Muscle of leg (tissue), 16 donors: ENCODE measurements at places on chromosomes 2 and 18.

DNA sequence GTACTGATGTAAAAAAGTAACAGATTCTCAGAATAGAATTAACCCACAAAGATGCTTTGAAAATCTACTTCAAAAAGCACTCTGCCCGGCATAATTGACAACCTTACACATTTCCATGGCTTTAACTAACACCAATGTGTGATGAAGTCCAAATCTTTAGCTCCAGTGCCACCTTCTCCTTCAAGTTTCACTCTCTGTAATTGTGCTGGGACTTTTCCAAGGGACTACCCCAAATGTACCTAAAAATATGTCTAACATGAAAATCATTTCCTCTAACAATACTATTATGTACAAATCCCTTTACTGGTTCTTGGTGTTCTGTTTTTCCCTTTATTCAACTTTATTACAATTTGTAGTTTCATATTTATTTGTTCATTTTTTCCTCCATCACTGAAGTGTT lies 20.6 kb upstream of the UBE2E3 start:
- H3K4me1 ChIP-seq: no peaks in the 10 kb centered on the region
- H3K4me3 ChIP-seq: no peak overlapping the region
- no peaks in the 10 kb centered on the region for H3K36me3 ChIP-seq
- no peak overlapping the region for H3K27ac ChIP-seq

DNA sequence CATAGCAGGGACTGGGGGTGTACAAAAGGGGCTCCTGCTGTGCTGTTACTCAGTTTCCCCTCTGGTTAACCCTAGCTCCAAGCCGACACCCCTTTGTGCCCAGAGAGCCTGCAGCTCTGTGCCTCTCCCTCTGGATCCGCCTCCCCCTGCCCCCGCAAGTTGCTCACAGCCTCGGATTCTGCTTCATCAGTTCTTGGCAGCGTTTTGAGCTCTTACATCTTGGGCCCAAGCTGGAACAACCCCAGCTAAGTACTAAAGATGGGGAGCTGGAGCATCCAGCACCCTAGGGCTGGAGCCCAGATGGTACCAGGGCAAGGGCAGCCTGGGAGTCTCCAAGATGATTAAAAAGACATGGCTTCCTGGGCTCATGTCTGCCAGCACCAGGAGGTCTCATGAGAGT lies 40.7 kb downstream of the POMC start:
- no peaks in the 10 kb centered on the region for H3K36me3 ChIP-seq
- DNase-seq: peak; percentile 32
- H3K4me3 ChIP-seq: no peak overlapping the region
- peaks cover 12% of the 10 kb centered on the region for H3K27me3 ChIP-seq
- peaks cover 9% of the 10 kb centered on the region for H3K4me1 ChIP-seq
- H3K27ac ChIP-seq: no peak overlapping the region

- H3K36me3 ChIP-seq: no peaks in the 10 kb centered on the region
- H3K4me3 ChIP-seq: no peak overlapping the region
- H3K27me3 ChIP-seq: no peaks in the 10 kb centered on the region
- H3K27ac ChIP-seq: no peak overlapping the region
Observed at GRCh38 chr2:172380436-172381274, 46.7 kb upstream of the ITGA6 start.

DNA sequence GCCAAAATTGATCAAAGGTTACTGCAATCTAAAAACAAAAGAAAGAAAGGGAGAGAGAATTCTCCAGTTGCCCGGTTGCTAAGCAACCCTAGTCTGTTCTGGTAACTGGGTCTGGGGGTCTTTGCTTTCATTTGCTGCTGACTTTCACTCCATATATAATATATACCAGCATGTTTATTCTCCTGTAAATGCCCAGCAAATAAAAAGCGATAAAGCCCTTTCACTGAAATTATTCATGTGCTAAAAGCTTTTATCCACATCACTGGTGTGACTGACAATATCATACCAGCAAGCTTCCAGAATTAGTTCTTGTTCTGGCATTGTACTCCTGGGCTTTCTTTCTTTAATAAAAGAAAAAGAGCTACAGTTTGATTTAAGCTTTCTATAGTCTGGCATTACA lies 75.5 kb upstream of the ST8SIA3 start:
- no peak overlapping the region for H3K27ac ChIP-seq
- no peak overlapping the region for H3K4me3 ChIP-seq

GRCh38 chr2:238456449-238456848 lies 29.7 kb downstream of the ASB1 start:
- no peak for DNase-seq
- H3K4me1 ChIP-seq: peaks cover 39% of the 10 kb centered on the region
- H3K27me3 ChIP-seq: no peaks in the 10 kb centered on the region
- no peak overlapping the region for H3K27ac ChIP-seq
- peaks cover 11% of the 10 kb centered on the region for H3K36me3 ChIP-seq

GRCh38 chr18:78996741-78997490 lies 17.3 kb downstream of the SALL3 start:
- H3K36me3 ChIP-seq: no peaks in the 10 kb centered on the region
- peaks cover 15% of the 10 kb centered on the region for H3K27me3 ChIP-seq
- H3K4me1 ChIP-seq: no peaks in the 10 kb centered on the region
- DNase-seq: no peak
- H3K27ac ChIP-seq: no peak overlapping the region
